NCI-H526 treated with DMSO at 0.1 percent for 48 hours (cell line): ENCODE measurements at places on chromosomes 11 and 22.

DNA sequence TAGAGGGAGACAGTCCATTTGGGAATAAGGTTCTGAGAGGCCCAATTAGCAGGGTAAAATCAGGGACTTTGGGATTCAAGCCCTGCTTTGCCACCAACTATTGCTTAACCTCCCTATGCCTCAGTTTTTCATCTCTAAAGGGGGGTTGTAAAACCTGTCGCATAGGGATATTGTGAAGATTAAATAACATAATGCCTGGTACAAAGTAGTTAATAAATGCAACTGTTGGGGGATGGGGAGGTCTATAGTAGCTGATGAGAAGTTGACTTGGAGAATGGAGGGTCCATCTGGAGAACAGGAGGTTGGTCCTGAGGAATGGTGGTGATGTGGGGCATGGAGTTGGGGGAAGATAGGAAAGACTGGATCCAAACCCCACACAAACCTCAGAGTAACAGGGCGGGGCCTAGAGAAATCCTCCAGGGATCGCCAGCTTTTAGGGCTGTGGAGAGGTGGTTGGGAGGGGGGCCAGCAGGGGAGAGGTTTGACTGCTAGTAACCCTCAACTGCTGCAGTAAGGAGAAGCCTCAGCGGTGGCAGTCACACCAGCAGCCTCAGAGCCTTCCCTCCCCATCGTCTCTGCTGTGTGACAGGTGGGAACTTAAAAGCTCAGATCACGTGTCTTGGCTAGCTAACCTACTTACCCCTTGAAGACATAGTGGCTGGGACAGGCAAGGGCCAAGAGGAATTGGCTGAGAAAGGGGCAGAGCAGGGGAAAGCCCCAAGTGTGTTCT, 1.1 kb upstream of the ABCG4 start:
- DNase-seq: no peak

GRCh38 chr11:115317277-115318185, 186.7 kb downstream of the CADM1 start:
- peak; percentile 100 for DNase-seq

DNA sequence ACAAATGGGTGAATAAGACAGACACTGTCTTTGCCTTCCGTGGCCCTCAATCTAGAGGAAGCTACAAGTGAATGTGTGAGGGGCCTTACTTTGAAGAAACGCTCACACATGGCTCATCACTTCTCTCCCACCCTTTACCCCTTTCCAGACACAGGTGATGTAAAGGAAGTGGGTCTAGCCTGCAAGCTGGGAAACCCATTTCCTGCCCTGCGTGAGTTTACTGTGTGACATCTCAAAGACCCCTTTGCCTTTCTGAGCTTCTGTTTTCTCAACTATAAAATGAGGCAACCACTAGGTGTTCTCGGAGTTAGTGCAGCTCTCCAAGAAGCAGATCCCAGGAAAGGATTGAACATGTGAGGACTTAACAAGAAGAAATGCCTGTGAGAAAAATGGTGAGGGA, 43.1 kb upstream of the LMO2 start:
- DNase-seq: no peak

DNA sequence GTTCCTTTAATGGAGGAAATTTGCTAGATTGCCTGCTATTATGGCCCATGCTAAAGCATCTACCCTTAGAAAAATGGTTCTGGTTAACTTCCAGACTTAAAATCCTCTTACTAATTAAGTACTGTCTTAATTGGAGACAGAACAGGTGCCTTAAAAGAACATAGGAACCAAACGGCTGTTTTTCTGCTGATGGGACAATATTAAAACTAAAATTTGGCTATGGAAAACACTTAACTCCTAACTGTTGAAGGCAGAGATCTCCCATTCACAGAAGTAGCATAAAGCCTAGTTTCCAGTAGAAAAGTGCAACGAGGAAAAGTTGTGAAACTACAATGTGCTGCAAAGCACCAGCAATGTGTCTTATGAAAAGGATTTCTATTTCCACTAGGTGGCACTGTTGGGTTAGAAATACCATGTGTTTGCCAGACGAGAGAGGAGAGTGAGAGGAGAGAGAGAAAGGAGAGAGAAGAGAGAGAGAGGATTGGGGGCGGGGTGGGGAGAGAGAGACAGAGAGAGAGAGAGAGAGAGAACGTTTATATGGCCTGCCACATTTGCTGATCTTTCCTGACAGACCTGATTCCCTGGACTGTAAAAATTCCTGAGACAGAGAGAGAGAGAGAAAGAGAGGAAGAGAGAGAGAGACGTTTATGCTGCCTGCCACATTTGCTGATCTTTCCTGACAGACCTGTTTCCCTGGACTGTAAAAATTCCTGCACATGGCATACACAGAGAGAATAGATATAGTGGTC, 51.5 kb downstream of the FAM181B start:
- no peak for DNase-seq

DNA sequence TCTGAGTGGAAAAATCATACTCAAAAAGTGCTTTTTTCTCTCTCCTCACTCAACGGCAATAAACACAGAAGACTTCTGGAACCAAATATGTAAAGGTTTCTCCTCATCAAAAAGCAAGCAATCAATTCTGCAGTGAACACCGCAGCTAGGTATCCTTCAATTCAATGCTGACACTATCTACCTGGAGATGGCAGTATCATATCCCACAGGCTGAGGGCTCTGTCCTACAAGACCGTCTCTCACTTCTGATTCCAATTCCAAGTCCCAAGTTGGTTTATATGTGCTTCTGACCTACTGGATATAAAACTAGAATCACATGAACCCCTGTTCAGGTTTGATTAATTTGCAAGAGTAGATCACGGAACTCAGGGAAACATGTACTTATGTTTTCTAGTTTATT, 59.7 kb upstream of the LUZP2 start:
- DNase-seq: no peak

DNA sequence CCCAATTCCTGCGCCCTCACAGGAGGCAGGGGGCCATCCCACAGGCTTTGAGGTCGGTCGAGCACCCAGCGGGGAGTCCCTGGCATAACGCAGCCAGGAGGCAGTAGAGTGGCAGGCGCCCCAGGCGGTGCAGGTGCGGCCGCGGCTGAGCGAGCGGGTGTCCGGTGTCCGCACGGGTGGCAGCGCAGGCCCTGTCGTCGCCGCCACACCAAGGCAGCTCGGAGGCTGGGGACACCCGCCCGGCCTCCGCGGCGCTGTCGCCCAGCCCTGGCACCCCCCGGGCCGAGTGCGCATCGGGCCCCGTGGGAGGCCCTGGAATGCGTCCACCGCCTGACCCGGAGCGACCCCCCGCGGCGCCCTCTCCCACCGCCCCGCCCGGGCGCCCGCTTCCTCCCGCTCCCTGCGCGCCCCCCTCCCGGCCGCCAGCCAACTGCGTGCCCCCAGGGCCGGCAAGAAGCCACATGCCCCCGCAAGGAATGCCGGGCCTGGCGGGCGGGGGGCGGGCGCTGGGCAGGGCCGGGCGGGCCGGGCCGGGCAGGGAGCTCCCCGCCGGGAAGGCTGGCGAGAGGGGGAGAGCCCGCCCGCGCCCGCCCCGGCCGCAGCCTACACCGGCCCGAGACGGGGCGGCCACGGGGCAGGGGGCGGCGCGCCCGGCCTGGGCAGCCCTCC, 33.9 kb downstream of the PRDM11 start:
- DNase-seq: peak; percentile 52

DNA sequence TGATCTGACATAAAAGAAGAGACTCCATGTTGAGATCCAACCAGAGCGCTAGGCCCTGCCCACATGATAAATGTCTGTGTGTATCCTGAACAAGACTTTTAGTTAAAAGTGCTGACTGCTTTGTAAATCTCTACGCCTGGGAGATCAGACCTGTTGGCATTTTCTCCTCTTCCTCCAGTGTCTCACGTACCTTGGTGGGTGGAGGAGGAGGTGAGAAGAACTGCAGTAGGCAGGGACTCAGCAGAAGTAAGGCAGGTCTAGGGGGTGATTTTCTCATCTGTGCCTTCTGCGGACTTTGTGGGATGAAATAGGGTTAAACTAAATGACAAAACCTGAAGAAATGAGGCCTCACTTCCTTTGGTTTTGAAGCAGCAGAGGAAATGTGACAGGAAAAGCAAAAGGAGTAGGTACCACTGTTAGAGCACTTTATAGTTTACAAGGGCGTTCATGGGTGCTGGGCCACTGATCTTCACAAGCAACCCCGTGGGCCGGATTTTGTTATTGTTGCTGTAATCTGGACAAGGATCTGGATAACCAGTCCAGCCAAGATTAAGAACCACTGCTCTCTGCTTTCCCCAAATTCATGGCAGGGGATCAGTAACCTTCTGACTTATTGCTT, 36.7 kb upstream of the PLET1 start:
- no peak for DNase-seq

GRCh38 chr11:35709376-35709775, 46.8 kb downstream of the TRIM44 start:
- DNase-seq: no peak

DNA sequence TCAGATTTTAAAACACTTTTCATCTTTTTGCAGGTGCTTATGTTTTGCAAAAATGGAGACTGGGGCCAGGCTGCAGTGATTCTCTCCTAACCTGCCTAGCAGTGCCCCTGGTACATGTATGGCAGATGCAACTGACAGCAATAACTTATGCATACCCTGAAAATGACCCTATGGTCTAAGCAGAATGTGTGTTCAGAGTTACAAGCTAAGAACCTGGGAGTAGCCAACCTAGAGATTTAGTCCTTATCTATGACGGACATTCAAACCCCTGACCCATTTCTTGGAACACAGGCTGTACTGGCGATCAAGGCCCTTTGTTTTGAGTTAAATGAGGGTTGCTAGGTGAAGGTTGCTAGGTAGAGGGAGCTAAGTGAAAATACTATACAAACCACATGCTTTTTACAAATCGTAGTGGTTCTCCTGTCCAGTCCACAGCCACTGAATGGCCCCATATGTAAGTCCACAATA, 184.9 kb upstream of the SESN3 start:
- no peak for DNase-seq

GRCh38 chr11:87437133-87437843, 399.6 kb downstream of the TMEM135 start:
- no peak for DNase-seq

- DNase-seq: no peak
These were observed 8.9 kb downstream of the DERL3 start for GRCh38 chr22:23829845-23830372.

GRCh38 chr11:8828580-8829361, 82.2 kb upstream of the AKIP1 start:
- DNase-seq: no peak

DNA sequence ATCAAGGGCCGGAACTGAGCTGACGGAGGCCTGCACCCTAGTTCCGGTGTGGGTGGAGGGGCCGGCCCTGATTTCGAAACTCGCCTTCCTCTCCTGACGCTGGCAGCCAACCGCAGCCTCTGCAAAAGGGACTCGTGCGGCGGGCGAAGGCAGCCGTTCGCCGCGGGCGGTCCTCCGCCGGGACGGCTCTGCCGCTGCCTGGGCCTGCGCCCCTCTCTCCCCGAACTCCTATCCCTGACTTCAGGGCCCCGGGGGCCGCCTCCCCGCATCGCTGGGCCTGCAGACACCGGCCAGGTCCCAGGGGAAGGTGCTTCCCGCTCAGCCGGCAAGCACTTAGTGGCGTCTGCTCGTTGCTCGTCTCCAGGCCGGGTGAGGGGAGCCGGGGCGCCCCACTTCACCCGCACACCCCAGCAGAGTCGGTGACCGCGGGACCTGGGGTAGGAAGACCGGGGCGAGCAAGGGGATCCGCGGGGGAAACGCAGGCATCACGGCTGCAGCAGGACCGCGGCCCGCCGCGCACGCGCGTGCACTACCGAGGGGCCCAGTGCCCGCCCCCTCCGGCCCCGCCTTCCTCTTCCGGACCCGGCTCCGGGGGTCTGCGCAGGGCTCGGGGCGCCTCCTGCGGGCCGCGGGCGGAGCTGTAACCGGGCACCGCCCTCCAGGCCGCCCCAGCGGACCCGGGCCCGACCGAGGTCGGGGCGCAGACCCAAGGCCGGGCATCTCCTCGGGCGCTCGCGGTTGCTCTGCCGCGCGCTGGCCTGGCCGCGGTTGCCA, 464 bp upstream of the ANKRD13D start:
- peak; percentile 93 for DNase-seq

- DNase-seq: no peak
These were observed 27.4 kb upstream of the GRIA4 start for GRCh38 chr11:105582497-105582896.

- no peak for DNase-seq
These were observed 25.1 kb upstream of the GUCY1A2 start for GRCh38 chr11:107043242-107044006.

- no peak for DNase-seq
These were observed 38.6 kb upstream of the SPTBN2 start for GRCh38 chr11:66767666-66768065.

DNA sequence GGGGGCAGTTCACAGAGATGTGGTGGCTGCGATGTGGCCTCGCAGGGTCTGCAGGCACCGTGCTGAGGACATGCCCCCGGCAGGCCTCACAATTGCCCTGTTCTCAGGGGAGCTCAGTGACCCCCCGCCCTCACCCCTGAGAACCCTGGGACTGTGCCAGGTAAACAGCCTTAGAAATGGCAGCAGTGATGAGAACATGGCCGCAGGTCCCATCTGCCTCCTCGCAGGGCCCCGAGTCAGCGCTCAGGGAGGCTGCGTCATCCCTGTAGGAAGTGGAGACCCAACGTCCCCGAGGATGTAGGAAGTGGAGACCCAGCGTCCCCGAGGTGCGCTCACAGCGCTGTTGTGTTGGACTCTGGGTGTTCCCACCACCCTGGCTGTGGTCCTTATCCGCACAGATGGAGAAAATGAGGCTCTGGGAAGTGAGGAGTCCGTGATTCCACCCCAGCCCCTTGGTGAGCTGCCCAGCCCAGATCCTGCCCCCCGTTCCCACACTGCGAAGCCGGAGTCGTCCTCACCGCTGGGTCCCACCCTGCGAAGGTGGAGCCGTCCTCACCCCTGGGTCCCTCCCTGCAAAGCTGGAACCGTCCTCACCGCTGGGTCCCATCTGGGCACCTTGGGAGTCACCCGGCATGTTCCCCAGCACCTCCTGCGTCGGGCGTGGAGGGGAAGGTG, 1086.8 kb downstream of the BRD1 start:
- no peak for DNase-seq

- DNase-seq: no peak
These were observed 22.2 kb upstream of the ZNF143 start for GRCh38 chr11:9438611-9439010.

GRCh38 chr11:8477151-8477550, 116.9 kb downstream of the STK33 start:
- DNase-seq: no peak

- DNase-seq: no peak
These were observed 9.1 kb downstream of the MMP10 start for GRCh38 chr11:102771351-102771750.

DNA sequence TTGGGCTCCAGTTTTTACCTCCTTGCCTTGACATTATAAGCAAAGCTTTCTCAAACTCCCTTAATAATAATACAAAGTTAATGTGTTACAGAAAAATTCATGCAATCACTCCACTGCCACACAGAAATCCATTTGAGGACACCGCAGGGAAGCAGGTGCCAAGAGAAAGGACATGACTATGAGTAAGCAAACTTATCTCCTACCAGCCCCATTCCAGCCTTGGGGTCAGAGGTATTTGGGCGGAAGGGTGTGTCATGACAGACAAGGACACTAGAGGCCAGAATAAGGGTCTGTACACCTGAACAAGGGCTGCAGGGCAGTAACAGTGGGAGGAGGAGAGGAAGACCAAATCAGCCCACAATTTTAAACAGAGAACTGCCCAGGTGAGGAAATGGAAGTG, 5.9 kb downstream of the GNG3 start:
- DNase-seq: no peak

GRCh38 chr11:70440206-70440605, 41.9 kb downstream of the CTTN start:
- DNase-seq: no peak
